ENCODE measurements at places on chromosomes 2 and 18. TPM values are rescaled to one million over a fixed set of nuclear protein-coding genes. Genes with fewer than 3 reads are reported as not detected.

The GALNT13 gene
- not detected for total RNA-seq

The CYP27C1 gene
- not detected for total RNA-seq

The EGR4 gene
- total RNA-seq: not detected

The SERPINB3 gene
- total RNA-seq: not detected

The CCDC148 gene
- not detected for total RNA-seq

The SEH1L gene
- total RNA-seq: 67.2 TPM

The DNMT3A gene
- 8.9 TPM for total RNA-seq

The HOXD4 gene
- not detected for total RNA-seq

The CNGA3 gene
- total RNA-seq: not detected
